ENCODE measurements at places on chromosomes 13 and 19.
A peak's percentile ranks its signal among the peaks of the same experiment; 100 is the strongest.

- DNase-seq: no peak
Observed at GRCh38 chr13:77150651-77151050, 123.7 kb upstream of the FBXL3 start.

- DNase-seq: no peak
Observed at GRCh38 chr19:55119053-55119452, 1.6 kb upstream of the PPP1R12C start.

GRCh38 chr13:60402022-60402421 lies 5.0 kb downstream of the TDRD3 start:
- DNase-seq: no peak

GRCh38 chr13:31129419-31129818 lies 32.3 kb downstream of the HSPH1 start:
- no peak for DNase-seq

DNA sequence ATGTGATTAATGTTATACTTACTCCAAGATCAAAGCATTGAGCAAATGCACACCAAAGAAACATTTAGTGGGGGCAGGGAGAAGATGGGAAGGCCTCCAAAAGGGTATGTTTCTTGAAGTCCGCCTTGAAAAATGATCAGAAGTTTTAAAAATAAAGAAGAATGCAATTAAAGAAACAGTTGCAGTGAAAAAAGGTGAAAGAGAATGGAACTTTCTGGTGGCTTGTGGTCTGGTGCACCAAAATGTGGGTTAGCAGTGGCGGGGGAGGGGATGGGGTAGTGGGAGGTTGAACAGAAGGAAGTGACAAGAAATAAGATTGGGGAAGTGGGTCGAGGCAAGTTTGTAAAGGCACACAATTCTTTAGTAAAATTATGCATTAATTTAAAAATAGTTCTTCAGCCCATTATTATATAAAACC lies 2.5 kb downstream of the LCP1 start:
- no peak for DNase-seq

- DNase-seq: no peak
Observed at GRCh38 chr19:53844849-53845246, 20.7 kb upstream of the NLRP12 start.

DNA sequence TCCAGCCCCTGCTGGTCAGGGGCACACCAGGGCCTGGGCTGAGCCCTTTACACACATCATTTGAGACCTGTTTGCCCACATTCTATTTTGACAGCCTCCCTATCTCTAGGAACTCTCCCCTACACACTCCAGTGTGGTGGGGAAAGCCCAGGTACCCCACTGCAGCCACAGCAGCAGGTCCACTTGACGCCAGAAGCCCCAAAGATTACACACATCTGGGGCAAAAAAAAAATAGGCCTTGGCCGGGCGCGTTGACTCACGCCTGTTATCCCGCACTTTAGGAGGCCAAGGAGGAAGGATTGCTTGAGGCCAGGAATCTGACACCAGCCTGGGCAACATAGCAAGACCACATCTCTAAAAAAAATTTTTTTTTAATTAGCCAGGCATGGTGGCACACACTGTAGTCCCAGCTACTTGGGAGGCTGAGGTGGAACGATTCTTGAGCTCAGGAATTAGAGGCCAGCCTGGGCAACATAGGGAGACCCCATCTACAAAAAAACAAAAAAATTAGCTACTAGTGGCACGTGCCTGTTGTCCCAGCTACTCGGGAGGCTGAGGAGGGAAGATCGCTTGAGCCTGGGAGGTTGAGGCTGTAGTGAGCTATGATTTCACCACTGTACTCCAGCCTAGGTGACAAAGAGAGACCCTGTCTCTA lies 18.0 kb upstream of the CD22 start:
- no peak for DNase-seq

GRCh38 chr19:42330241-42330711 lies 4.8 kb downstream of the MEGF8 start:
- no peak for DNase-seq

- DNase-seq: no peak
Observed at GRCh38 chr19:38155453-38155852, 68.6 kb downstream of the DPF1 start.

GRCh38 chr13:54029226-54029625 lies 1000.6 kb downstream of the OLFM4 start:
- no peak for DNase-seq

DNA sequence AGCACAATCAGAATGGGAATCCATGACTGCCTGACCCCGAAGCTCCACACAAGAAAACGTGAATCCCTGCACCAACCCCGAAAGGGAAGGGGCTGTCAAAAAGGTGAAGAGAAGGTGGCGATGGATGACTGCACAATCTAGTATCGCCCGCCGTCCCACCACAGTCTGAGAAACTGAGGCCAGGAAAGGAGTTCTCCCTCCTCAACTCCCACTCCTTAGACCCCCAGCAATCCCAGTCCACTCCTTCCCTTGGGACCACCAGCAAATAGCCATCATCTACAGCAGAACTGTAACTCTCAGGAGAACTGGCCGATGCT lies 451 bp downstream of the NOSIP start:
- no peak for DNase-seq

- no peak for DNase-seq
Observed at GRCh38 chr19:4288091-4288777, 9.2 kb downstream of the SHD start.

GRCh38 chr19:9935506-9936325 lies 599 bp downstream of the OLFM2 start:
- no peak for DNase-seq

DNA sequence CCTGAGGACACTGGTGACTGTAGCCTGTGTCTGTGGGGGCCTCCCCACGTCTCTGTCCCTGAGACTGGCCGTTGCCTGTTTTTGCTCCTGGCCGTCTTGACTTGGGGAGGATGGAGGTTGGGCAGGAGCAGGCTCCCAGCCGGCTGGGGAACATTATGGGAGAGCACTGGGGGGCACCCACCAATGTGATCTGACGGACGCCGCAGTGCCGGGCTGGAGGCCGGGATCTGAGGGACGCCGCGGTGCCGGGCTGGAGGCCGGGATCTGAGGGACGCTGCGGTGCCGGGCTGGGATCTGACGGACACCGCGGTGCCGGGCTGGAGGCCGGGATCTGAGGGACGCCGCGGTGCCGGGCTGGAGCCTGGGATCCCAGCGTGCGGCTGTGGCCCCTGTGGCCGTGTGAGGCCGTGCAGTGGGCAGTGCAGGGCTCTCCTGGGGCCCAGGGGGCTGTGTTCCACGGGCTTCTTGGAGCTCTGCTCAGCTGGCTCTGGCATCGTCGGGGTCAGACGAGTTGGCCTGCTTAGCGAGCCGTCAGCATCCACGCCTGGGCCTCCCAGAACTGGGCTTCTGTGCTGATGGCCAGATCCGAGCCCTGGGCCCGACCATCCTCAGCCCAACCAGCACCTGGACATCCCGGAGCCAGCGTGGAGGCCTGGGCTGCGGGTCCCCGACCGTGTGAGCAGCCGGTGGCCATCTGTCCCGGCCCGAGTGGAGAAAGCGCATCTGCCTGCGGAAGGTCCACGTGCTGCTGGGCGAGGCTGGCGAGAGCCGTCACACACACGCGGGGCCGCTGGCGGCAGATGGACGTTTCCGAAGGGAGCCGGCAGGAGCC lies 45.8 kb downstream of the GAS6 start:
- DNase-seq: no peak

- DNase-seq: no peak
Observed at GRCh38 chr13:22836475-22836874, 344.3 kb upstream of the SGCG start.

DNA sequence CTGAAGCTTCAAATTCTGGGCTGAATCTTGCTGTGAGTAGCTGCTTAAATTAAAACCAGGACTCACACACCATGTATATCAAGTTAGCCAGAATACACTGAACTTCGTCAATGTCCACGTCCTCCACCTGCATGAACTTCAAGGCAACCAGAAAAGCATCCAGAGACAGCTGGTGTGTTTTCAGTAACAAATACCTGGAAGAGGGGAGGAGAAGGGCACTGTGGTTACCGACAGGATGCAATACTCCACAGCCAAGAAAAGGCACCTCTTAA lies 20.4 kb downstream of the PROZ start:
- DNase-seq: no peak

GRCh38 chr13:98517576-98518310 lies 59.2 kb downstream of the STK24 start:
- DNase-seq: no peak

GRCh38 chr13:107834717-107835116 lies 380.6 kb downstream of the LIG4 start:
- DNase-seq: no peak

DNA sequence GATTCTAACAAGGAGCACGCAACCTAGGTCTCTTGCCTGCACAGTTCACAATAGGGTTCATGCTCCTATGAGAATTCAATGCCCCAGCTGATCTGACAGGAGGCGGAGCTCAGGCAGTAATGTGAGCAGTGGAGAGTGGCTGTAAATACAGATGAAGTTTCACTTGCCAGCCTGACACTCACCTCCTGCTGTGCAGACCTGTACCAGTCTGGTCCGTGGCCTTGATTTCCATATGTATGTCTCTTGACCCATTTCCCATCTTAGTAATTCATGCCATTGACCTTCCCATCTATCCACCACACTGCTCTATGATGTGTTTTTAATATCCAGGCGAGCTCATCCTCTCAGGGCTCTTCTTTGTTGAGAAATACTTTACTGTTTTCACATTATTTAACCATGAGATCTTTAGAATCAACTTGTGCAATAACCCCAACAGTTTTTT lies 95.2 kb downstream of the LRCH1 start:
- DNase-seq: peak; percentile 18

- DNase-seq: no peak
Observed at GRCh38 chr13:20171364-20171763, 10.5 kb upstream of the GJA3 start.

- DNase-seq: no peak
Observed at GRCh38 chr19:3479834-3480215, 500 bp downstream of the SMIM24 start.

DNA sequence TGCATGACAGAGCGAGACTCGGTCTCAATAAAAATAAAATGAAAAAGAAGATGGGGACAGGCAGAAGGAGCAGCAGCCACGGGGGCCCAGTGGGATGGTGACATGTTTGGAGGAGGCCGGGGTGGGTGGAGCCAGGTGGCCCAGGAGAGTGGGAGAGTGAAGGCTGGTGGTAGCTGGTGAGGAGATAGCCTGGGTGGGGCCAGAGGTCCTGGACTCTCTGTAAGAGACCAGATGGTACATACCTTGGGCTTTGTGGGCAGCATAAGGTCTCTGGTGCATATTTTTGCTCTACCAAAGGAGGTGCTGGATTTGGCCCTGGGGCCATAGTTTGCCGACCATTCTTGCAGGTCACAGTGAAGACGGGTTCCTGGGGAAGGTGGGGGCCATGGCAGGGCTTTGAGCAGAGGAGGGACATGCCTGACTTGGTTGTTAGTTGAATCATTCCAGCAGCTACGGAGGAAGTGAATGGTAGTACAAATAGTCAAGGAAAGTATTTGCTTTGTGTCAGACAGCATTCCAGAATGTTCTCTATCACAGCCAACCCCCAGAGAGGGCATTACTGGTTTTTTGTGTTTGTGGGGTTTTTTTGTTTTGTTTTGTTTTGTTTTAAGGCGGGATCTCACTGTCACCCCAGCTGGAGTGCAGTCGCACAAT lies 69.1 kb downstream of the ARHGEF18 start:
- DNase-seq: peak; percentile 36

DNA sequence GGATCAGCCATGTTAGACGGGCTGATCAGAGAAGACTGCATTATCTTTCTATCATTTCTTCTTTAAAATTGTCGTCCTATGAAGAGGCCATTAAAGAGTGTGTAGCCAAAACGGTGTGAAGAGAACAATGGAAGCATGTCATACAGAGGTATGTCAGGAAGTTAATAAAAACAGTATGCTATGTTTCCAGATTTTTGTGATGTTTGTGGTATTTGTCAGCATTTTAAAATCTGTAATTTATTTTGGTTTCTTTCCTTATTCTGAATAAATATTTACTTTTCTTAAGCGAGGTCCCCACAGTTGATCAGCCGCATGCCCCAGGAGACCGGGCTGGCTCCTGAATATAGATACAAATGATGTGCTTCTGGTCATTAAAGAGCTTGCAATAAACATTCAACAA lies 142.9 kb upstream of the SERP2 start:
- DNase-seq: no peak

DNA sequence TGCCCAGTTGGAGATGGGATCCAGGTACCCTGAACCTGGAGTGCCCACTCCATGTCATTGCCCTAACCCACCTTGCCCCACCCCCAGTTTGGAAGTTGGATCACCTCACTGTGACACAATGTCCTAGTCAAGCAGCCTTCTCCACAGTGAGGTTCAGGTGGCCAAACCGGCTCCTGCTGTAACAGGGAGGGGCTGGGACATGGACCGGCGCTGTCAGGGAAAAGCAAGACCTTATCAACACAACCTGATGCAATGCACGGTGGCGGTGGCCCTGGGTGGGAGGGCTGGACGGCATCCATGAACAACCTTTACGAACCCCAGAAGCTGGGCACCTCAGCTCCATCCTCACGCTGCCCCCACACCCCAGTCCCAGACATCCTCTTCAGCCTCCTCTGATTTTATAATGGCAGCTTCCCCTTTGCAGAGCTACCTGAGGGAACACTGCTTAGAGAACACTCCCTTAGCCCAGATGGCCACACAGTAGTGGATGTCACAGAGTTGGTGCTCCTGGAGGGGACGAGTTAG lies 1.6 kb upstream of the KRTDAP start:
- no peak for DNase-seq

DNA sequence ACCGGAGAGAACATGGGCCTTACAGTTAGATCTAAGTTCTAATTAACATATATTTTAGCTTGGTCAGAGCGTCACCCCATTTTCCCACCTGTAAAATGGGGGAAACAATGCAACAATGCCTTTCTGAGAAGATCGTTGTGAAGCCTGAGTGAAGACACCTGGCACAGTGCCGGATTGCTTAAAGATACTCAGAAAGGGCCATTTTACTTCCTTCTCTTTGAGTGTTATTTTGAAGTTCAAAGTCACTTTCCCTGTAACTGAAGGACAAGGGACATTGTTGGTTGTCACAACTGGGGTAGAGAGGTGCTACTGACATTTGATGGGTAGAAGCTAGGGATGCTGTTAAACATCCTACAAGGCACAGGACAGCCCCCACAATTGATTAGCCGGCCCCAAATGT lies 28.1 kb downstream of the HSPH1 start:
- DNase-seq: no peak

DNA sequence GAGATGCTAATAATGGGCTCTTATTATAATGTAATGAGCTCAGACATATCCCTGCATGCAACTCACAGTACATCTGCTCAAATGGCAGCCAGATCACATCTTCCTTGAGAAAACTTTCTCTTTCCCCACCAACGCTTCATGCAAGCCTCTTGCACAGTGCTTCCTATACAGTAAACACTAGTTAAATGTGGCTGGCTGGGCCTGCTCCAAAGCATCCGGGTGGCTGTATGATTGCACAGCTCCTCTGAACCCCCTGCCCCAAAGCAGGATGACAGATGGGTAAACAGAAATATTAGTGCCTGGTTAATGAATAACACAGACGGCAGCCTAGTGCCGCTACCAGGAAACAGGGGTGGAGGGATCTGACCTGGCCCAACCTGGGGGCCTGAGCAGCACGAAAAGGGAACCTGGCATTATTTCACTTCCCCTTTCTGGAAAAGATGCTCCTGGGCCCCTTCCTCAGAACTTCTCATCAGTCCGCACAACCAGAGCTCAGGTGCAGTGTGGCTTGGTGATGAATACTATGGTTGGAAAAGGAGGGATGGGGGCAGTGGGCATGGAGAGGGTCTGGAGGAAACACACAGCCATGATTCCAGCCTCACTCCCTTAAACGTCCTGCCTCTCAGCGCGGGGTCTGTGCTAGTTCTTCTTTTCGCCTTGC lies 10.8 kb downstream of the FFAR2 start:
- no peak for DNase-seq
